ENCODE measurements at places on chromosomes 5 and 9. TPM values are rescaled to one million over a fixed set of nuclear protein-coding genes. Genes with fewer than 3 reads are reported as not detected.

- DNase-seq, result no peak
Measured at GRCh38 chr5:88486431-88486830, 217.8 kb upstream of the TMEM161B start.

Gene ALDH1A1
- total RNA-seq, result 7.0 TPM

GRCh38 chr9:79877943-79878602, 306.3 kb downstream of the TLE4 start:
- no peak for DNase-seq

Gene SHISAL2B
- 1.4 TPM for total RNA-seq

Gene ESM1
- total RNA-seq, result 8.2 TPM

- DNase-seq, result no peak
Measured at GRCh38 chr9:35933550-35934067, 24.3 kb downstream of the SPAAR start.

All from endothelial cell (in vitro differentiated cells).